ENCODE measurements at places on chromosomes 2 and 18.

- no peak for DNase-seq
Observed at GRCh38 chr2:55158111-55158814, 73.8 kb downstream of the CLHC1 start.

DNA sequence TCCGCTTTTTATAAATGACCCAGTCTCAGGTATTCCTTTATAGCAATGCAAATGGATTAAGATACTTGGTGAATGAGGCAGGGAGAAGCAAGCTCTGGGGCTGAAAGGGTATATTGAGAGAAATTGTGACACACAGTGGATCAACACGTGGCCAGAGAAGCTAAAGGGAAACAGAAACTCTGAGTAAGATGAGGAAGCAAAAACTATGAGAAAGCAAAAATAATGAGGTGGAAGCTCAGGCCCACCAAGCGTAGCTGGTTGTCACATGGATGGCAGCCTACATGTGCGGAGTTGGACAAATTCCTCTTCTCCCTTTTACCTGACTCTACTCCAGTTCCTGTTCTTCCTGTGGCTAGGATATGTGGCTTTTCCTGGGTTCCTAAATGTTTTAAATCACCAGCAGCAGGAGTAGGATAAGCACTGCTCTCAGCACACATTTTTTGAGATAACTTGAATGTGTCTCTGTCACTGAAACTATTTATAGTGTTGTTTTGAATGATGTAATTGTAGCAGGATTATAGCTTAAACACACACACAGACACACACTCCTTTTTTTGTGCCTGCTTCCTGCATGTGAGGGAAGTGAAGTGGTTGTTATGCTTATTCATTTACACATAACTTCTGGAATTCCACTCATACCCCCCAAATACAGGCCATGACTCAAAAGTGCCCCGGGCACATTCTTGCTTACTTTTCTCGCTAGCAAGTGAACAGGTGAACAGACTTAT is 30.1 kb upstream of the EPC2 start:
- DNase-seq = peak; percentile 77

DNA sequence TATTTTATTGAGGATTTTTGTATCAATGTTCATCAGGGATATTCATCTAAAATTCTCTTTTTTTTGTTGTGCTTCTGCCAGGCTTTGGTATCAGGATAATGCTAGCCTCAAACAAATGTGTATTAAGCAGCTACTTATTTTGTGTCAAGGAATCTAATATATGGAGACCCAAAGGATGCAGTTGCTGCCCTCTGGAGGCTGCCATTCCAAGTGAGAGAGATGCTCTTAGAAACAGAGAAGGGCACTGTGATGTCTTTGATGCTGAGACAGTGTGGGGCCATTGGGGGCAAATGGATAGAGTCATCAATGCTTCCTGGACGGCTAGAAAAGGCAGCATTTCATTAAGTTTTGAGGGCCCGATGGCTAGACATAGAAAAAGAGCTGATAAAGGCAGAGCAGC is 292.6 kb downstream of the SETBP1 start:
- no peak for DNase-seq

DNA sequence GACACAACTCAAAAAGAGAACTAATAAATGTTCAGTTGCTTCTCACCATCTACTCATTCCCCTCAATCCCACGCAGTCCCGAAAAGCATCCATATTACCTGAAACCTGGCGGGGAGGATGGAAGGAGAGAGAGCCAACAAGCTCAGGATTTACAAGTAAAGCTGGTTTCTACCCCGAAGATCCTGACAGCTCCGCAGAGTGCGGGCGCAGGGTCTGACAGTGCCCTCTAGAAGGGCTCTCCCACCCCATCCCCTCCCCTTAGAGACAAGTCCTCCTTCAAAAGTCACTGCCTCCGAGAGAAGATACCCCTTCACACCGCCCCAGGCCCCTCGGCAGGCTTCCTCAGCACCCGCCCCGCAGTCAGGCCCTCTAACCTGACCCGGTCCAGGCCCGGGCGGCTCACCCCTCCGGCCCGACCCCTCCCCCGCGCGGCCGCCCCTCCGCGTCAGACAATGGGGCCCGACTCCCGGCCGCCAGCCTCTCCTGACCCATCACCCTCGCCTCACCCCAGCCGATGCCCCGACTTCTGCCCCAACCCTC is 550 bp downstream of the RAB1A start:
- no peak for DNase-seq

- DNase-seq = no peak
Observed at GRCh38 chr2:223108351-223109050, 56.5 kb downstream of the KCNE4 start.

DNA sequence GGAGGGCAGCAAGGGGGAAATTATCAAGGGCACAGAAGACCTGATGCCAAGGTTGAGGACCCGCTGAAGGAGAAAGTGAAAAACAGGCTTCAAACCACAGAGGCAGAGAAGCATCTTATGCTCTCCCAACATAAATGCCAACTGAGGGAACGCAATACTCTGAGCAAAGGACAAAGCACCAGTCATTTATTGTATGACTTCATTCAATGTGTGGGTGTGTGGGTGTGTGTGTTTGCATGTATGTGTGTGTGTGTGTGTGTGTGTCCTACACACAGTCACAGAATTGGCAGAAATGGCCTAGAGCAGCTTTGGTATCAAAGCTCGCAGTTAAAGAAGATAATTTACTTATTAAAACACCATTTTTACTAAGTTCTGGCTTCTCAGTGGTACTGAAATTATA is 51.4 kb downstream of the UXS1 start:
- no peak for DNase-seq

DNA sequence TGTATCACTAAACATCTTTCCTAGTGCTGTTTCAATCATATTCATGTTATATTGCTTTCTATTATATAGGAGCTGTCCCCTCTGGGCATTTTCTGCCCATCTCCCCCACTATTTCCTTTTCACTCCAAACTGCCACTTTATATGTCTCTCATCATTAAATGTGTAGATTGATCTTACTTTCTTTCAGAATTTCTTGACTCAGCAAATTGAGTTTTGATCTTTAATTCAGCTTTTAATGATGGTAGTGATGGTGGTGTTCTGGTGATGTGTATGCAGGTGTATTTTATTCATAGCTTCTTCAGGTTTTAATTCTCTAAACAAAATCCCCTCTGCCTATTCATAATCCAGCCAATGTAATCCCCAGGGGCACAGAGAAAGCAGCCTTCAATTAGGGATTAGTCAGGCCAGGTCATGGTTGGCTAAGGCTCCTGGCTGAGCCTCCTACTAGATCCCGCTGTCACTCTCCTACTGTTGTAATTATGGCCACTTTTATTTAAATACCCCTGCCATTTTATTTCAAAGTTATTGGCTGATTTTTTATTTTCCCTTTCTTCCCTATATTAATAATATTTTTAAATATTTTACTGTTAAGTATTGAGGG is 325.4 kb downstream of the SPAG16 start:
- no peak for DNase-seq

GRCh38 chr2:156695595-156695994 is 259.4 kb downstream of the GPD2 start:
- DNase-seq = no peak

DNA sequence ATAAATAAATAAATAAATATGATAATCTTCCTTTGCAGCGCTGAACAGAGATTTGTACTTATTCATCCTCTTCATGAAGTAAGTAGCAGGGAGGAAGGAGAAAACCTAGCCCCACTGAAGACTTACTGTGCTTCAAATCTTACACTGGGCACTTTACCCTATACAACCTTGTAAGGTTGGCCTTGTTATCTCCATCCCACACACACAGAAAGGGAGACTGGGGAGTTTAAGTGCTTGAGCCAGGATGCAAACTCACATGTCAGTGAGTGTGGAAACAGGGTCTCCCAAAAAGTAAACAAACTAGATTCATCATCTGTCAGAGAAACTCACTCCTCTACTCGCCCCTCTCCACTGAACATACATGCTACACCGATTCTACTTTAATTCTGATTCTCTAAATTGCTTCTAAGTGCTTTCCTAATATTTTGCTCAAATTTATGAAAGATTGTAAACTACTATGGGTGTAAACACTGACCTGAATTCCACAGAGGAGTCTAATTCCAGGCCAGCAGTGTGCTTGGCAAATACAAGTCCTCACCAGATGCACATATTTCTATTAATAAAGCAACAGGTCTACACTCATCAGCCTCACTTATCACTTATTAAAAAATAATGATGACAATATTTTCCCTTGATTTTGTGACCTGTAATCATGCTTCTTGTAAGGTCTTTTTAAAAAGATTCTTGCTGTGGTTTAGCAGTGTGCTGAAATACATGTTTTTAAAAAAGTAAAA is 155.5 kb downstream of the TCF4 start:
- no peak for DNase-seq

DNA sequence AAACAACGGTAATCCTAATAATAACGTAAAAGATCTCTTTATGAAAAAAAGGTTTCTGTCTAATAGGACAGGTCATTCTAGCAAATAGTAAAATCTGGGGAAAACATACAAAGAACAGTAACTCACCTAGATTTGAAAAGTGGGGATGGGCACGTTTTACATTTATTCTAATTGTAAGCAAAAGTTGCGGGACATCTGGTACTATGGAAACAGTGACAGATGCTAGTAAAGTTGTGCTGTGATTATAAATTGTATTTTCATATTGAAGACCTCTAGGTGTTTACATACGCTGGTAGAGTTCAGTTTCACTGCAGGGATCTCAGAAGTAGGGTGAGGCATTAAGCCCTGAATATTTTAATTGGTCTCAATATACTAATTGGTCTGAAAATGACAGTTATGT is 422.5 kb downstream of the DPP10 start:
- no peak for DNase-seq

GRCh38 chr2:47221039-47221438 is 65.9 kb upstream of the STPG4 start:
- DNase-seq = no peak

All from COLO829 (cell line).